Activated T-cell treated with anti-CD3 and anti-CD28 coated beads, Interleukin-2, amount 50 U/mL, for 72 hours (primary cell): ENCODE measurements at places on chromosomes 7 and 10.

DNA sequence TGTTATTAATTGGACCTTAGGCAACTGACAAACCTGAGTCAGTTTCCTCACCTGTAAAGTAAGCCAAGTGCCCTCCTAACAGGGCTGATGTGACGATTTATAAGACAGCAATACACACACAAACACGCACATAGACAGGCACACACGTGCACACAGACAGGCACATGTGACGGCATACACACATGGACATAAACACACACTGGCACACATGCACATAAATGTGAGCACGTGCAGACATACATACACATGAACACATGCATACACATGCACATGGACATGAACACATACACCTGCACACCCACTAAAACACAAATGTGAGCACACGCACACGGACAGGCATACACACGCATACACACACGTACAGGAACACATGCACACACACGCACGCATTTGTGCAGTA lies 148.9 kb downstream of the PRKCQ start:
- DNase-seq, result no peak

DNA sequence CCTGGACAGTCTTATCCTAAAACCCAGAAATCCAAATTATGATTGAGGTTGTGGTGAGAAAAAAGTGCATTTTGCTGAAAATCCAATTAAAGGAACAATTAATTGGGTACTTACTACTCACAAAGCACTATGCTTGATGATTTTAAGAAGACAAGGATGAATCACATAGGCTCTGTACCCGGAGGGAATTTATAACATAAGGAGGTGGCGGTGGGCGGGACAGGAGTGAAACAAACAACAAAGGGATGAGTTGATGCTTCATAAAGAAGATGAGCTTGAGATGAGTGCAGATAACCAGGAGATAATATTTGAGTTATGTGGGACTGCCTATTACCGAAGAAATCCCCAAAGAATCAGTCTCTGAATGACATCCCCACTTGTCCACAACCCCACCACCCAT lies 171.1 kb upstream of the FZD8 start:
- no peak for DNase-seq

DNA sequence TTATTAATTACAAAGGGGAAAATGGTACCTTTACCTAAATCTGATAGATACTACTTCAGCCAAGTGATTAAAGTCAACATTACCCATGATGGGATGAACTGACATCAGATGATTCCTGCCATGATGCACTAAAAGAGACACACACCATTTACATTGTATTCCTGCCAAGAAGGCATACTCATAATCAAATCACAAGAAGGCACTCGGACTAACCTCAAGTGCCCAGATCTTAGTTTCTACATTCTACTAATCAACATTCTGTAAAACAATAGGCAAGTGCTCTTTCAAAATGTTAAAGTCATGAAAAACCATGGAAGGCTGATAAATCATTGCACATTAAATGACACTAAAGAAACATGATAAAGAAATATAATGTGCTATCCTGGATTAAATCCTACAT lies 44.4 kb downstream of the SLC35G1 start:
- DNase-seq, result no peak

DNA sequence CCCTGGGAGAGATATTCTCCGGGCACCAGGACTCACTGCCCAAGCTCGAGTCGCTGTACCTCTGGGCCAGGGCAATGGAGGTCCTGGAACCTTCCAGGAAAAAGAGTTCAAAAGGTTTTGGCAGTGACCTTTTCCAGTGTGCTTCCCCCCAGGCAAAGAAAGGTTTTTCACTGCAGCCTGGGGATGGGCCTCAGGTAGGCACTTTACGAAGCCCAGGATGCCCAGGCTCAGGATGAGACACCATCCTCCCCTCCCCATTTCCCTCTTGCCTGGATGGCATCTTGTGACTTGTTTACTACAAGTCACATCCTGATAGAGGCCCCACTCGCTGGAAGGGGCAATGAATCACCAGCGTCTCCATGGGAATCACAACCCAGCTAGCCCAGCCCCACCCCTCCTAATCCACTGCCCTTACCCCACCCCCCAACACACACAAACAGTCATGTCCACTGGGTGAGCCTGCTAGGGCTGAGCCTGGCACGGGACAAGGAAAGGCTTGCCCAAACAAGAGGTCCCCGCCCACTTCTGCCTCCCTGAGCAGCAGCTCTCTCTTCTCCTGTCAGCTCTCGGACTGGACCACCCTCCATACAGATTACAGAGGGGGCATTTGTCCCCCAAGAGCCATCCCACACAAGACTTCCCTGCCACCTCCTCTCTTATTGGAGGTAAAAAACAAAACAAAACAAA lies 93.8 kb upstream of the SMNDC1 start:
- DNase-seq, result no peak

DNA sequence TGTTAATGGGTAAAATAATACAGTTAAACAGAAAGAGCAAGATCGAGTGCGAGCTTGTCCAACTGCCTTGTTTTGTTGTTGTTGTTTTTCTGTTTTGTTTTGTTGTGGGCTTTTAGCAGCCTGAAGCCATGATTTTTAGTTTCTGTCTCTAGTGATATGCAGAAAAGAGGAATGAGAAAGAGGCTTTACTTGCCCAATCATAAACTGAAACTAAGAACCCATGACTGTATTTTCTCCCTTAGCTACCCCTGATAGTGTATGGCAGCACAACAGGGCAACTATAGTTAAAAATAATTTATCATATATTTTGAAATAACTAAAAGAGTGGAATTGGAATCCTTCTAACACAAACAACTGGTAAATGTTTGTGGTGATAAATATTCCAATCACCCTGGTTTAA lies 493.9 kb downstream of the GLRX3 start:
- no peak for DNase-seq

DNA sequence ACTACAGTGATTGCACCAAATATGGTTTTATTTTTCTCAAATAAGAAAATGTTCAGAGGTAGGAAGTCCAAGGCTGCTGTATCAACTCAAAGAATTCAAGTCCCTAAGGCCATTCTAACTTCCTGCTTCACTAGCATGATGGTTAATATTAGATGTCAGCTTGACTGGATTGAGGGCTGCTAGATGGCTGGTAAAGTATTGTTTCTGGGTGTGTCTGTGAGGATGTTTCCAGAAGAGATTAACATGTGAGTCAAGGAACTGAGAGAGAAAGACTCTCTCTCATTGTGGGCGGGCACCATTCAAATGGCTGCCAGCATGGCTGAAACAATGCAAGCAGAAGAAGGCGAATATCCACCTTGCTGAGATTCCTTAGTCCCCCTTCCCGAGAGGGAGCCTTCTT lies 77.4 kb upstream of the NRBF2 start:
- no peak for DNase-seq

DNA sequence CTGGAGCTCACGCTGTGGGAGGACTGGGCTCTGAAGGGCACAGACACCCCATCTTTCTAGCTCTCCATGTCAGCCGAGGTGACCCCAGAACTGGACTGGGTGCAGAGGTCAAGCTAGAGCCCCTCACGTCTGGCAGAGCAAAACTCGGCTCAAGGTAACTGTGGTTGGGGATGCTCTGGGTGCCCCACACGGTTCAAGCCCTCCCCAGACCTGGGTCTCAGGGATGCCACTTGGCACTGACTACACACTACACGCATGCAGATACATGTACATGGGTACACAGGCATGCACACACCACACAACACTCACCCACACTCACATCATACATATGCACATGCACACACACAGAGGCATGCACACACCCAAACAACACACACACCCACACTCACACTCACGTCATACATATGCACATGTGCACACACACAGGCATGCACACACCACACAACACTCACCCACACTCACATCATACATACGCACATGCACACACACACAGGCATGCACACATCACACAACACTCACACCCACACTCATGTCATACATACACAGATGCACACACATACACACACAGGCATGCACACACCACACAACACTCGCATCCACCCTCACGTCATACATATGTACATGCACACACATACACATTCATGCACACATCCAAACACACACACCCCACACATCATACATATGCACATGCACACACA lies 219.3 kb downstream of the DNAJB6 start:
- no peak for DNase-seq

GRCh38 chr10:115572740-115573455 lies 479.7 kb downstream of the ATRNL1 start:
- no peak for DNase-seq

DNA sequence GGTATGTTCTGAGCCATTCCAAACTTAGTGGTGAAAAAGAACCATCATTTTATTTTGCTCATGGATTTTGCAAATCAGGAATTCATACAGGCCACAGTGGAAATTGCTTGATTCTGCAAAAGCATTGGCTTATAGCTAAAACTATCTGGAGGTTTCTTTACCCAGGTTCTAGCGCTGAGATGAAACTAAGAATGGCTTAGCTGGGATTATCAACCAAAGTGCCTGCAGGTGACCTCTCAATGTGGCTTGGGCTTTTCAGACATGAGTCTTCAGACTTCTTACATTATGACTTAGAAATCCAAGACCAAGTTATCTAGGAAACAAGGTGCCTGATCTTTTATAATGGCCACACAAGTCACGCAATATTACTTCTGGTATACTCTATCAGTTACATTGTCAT lies 140.1 kb downstream of the HGF start:
- no peak for DNase-seq

DNA sequence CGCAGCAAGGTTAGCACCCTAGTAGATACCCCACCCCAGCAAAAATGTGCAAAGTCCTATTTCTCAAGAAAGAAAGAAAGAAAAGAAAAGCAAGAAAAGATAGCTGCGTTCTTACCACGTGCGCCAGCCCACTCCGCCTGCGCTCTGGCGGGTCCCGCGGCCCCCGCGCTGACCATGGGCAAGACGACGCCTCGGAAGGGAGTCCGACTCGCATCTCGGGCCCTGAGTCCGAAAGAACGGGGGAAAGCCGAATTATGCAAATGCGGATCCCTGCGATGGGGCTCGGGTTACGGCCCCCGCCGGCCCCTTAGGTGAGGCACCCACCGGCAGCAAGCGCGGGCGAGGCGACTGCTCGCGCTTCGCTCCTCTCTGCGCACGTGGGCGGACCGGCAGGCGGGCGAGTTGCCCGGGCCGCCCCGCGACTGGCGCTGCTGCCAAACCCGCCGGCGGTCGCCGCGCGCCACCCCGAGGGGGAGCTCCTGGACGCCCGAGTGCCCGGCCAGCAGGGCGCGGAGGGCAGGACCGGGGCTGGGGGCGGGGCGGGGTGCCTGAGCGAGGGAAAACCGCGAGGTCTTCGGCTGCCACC lies 2.4 kb upstream of the EGR2 start:
- peak; percentile 76 for DNase-seq

GRCh38 chr7:78080811-78081210 lies 282.2 kb downstream of the PHTF2 start:
- no peak for DNase-seq
